ENCODE measurements at places on chromosomes 6 and 20.

GRCh38 chr6:14254505-14254904, 136.9 kb downstream of the CD83 start:
- no peak for DNase-seq

GRCh38 chr20:20293691-20294385, 74.1 kb upstream of the INSM1 start:
- no peak for DNase-seq

DNA sequence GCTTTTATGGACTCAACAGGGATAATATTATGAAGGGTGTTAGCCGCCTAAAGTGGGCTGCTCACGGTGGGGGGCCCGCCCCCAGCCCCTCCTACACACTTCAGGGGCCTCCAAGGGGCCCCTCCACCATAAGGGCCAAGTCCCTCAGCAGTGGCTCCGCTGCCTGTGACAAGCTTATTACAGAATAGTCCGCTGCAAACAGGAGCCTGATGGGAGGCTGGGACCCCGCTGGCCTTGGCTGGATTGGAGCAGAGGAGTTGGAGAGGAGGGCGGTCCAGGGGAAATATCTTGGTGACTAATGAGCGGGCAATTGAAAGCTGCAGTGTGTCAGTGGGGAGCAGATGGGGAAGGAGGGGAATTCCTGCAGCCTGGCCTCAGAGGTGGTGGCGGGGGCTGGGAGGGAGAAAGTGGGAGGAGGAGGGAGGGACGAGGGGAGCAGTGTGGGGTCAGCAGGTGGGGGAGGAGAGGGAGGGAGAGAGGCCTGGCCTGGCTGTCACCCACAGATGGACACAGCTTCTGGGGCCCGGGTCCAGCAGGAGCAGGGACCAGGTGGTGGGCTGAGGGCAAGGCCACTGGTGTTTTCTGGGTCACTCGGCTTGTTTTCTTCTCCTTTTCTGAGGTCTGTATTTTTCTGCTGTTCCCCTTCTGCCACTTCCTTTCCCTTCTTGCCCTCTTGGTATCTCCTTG, 57.6 kb upstream of the FOXP4 start:
- DNase-seq: no peak

DNA sequence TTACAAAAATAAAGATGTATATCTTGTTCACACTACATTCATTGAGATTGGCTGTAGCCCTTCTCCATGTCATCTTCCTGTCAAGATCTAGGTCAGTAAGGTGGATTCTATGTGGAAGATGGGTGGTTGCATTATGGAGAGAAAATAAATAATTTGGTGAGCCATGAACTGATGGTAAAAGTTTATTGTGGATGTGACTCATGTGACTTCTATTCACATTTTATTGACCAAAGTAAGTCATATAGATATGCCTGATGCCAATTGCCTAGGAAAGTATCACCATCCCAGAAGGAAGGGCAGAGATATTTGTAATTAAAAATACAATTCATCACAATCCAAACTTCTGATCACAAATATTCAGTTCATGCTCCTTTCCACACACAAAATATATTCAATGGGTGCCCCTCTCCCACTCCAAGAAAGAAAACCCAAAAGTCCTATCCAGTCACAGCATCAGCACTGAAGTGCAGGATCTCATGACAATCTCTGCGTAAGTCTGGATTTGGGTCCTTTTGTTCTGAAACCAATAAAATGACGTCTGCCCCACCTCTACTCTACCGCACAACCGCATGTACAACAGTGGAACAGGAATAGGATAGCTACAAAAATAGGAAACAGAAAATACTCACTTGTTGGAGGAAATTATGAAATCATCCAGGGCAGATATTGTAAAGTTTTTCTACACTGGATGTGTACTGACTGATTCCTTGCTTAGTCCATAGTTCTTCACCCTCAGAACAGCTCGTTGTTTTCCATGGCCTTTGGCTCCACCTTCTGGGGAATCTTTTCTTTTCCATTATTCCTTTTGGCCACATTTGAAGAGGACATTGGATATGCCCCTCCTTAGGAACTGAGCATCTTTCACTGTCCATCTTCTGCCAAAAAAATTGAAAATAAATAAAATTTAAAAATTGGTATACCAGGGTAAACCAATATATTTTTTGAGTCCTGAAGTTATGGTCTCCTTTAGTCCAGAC, 16.1 kb upstream of the SLC17A3 start:
- DNase-seq: no peak

GRCh38 chr20:64095927-64096326, 11.4 kb downstream of the NPBWR2 start:
- DNase-seq: no peak

GRCh38 chr6:124873066-124873410, 89.2 kb upstream of the RNF217 start:
- DNase-seq: no peak

GRCh38 chr20:4324611-4325243, 309.4 kb upstream of the RNF24 start:
- no peak for DNase-seq

DNA sequence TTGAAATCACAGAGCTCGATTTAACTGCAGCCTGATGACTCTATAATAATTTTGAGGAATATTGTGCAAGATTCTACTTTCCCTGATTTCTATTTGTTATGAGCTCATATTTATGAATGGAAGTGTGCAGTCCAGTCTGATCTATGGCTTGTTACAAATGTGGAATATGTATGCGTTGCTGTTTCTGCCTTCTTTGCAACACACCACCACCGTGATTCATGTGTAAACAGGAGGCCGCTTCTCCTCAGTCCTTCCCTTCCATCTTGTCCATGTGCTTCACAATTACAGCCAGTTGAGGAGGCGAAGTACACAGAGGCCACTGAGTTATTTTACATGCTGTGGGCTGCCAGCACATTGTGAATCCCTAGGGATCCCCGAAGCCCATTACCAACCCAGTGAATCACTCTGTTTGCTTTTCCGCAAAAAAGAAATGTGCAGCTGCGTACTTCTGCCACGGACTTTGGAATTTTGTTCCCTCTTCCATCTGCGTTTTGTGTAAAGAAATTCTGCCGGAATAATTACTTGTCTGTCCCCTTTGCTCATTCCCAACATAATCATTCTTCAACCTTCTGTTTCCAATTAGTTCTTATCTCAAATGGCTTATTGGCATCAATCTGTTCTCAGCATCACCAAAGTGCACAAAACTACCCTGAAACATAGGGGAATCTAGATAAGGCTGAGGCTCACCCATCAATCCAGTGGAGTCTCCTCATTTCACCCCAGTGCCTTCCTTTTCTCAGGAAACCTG, 551.6 kb upstream of the CITED2 start:
- no peak for DNase-seq

DNA sequence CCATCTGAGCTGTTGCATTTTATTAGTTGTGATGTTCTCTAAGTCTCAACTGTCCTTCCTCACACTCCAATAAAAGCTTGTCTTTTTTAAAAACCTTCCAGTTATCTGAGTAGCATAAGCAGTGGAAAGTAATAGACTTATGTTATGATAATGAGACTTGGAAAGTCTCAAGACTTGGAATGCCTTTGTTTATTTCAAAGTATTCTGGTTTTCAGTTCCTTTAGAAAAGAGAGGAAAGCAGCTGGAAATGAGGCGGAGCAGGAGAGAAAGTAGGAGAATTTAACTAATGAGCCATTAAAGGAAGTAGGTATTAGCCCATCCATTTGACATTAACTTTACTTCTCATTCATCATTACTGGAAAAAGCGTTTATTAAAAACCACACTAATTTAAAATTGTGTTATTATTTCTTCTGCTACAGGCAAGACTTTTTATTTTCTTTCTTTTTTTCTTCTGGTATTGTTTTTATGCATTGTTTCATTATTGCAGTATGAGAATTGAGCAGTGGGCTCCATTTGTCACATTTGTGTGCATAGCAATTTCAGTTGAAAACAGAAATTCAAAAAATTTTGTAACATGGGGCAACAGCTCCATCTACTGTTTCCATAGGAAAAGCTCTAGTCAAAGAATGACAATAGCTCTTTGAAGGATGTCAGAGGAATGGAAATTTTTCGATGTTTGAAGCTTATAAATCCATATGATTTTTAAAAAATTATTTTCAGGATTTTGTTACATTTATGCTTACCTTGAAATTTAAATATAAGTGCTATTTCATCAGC, 194.8 kb downstream of the COL9A1 start:
- peak; percentile 2 for DNase-seq

GRCh38 chr6:21263531-21264287, 329.8 kb upstream of the SOX4 start:
- DNase-seq: no peak

DNA sequence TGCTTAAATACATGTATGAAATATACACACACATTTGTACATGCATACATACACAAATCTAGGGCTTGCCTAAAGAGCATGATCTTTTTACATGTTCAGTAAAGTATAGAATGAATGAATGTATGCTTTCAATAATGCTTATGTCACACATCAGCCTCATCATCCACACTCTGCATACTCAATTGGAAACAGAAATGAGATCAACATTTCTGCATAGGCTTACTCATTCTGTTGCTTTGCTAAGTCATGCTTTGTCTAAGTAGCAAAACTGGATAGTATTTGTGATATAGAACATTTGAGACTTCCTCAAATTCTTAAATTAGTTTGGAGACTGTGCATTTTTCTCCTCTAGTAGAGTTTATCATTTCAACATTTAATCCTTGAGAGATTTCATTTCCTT, 343.3 kb downstream of the ADGRB3 start:
- DNase-seq: no peak

- no peak for DNase-seq
Measured at GRCh38 chr6:54014440-54014839, 96.8 kb upstream of the MLIP start.

- DNase-seq: no peak
Measured at GRCh38 chr6:119002069-119002468, 67.1 kb upstream of the MCM9 start.

DNA sequence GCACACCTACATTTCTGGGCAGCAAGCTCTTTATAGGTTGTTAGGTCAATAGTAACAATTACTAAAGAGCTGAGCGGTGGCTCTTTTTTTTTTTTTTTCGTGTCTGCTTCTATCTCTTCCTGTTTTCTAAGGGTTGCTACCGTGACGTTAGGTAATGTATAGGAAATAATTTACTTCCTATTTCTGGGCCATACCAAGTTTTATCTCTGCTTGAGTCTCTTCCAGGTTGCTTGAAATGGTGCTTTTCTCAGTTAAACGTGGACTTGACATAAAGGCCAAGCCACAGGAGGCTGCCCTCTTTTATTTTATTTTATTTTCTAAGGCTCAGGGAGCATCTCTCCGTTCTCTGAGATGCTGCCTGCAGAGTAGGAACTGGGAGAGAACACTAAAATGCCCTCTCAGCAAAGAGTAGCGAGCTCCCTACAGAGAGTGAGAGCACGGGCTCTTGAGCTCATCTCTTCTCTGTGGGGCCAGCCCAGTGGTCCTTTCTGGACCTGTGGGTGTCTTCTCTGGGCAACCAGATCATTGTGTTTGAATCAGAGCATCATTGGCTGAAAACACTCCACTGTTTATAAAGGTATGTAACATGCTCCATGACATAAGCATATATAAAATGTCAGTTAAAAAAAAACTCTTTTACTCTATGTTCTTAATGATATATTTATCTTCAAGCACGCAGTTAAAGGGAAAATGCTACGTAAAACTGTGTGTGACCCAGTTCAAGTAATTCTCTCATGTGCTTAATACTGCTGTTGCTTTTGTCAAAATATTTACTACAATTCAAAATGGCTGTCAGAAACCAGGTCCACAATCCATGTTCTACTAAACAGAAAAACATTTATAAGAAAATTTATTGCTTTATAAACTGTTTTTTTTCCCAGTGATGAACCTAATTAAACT, at the start of gene ZNF831:
TSS of gene ZNF831 (plus strand) at position 191 of the 900 bp plus-strand sequence. CDS start 27,199 bp downstream, outside the sequence.
- peak; percentile 56 for DNase-seq

GRCh38 chr20:6851136-6851535, 83.7 kb downstream of the BMP2 start:
- DNase-seq: no peak

- DNase-seq: no peak
Measured at GRCh38 chr6:153092082-153093013, 38.7 kb downstream of the RGS17 start.

DNA sequence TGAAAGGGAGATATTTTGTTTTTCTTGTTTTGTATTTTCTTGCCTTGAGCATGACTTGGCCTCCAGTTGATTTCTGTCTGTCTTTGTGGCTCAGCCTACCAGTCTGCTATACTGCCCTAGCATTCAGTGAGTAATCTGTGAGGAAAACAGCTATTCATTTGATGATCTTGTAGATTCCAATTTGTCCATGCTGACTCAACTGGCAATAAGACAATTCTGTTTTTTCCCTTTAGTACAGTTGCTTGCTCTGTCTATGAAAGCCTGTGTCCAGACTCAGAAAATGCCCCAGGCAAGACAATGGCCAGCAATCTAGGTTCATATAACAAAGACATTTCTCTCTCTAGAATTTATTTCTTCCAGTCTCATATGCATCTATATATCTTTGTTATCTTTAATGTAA, 10.9 kb upstream of the SOX4 start:
- DNase-seq: no peak

- DNase-seq: no peak
Measured at GRCh38 chr20:15814911-15815310, 758.3 kb downstream of the KIF16B start.

DNA sequence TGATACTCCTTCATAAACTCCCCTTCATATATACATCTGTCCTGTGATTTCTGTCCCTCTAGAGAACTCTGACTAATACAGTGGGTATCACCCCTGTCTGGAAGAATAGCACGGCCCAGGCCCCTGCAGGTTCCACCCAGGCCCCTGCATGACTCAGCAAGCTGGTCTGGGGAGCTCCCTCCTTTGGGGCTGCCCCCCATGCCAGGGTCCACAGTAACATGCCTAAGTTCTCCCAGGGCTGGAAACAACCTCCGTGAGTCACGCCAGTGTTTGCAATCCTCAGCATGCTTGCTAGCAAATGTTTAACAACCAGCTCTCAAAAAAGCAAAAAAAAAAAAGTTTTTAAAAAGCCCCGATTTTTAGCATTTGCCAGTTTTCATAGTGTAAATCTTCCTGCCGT, 134.3 kb upstream of the CDH4 start:
- DNase-seq: no peak

- no peak for DNase-seq
Measured at GRCh38 chr20:32577657-32578056, 7.5 kb downstream of the NOL4L start.

- DNase-seq: no peak
Measured at GRCh38 chr20:14830466-14830865, 493.1 kb upstream of the FLRT3 start.

GRCh38 chr6:108407904-108408827, 113.3 kb downstream of the AFG1L start:
- no peak for DNase-seq

Measured in CD4-positive, alpha-beta T cell treated with Interleukin-6 at 100 ng/mL for 8 hours (primary cell).